ENCODE measurements at places on chromosomes 2 and 18. TPM values are rescaled to one million over a fixed set of nuclear protein-coding genes. Genes with fewer than 3 reads are reported as not detected.
A peak's percentile ranks its signal among the peaks of the same experiment; 100 is the strongest.

Gene BMP10
- not detected for total RNA-seq

Gene RIF1
- total RNA-seq, result 55.7 TPM

Gene IL1F10
- total RNA-seq, result not detected

- H3K4me3 ChIP-seq, result peak overlapping the region; percentile 52
- H3K4me1 ChIP-seq, result peaks cover 72% of the 10 kb centered on the region
- no peaks in the 10 kb centered on the region for H3K27me3 ChIP-seq
- H3K27ac ChIP-seq, result peak overlapping the region; percentile 62
- no peaks in the 10 kb centered on the region for H3K36me3 ChIP-seq
- no peak for DNase-seq
Observed at GRCh38 chr2:160474319-160474645, 19.3 kb downstream of the RBMS1 start.

Measured in activated CD4-positive, alpha-beta T cell treated with anti-CD3 and anti-CD28 coated beads for 36 hours (primary cell).